ENCODE measurements at places on chromosomes 1 and 21. TPM values are rescaled to one million over a fixed set of nuclear protein-coding genes. Genes with fewer than 3 reads are reported as not detected.

GRCh38 chr1:12480748-12481362 is 137.2 kb downstream of the DHRS3 start:
- peak; percentile 76 for DNase-seq

GRCh38 chr1:111204201-111204982 is 3.9 kb upstream of the DENND2D start:
- DNase-seq = peak; percentile 91

DNA sequence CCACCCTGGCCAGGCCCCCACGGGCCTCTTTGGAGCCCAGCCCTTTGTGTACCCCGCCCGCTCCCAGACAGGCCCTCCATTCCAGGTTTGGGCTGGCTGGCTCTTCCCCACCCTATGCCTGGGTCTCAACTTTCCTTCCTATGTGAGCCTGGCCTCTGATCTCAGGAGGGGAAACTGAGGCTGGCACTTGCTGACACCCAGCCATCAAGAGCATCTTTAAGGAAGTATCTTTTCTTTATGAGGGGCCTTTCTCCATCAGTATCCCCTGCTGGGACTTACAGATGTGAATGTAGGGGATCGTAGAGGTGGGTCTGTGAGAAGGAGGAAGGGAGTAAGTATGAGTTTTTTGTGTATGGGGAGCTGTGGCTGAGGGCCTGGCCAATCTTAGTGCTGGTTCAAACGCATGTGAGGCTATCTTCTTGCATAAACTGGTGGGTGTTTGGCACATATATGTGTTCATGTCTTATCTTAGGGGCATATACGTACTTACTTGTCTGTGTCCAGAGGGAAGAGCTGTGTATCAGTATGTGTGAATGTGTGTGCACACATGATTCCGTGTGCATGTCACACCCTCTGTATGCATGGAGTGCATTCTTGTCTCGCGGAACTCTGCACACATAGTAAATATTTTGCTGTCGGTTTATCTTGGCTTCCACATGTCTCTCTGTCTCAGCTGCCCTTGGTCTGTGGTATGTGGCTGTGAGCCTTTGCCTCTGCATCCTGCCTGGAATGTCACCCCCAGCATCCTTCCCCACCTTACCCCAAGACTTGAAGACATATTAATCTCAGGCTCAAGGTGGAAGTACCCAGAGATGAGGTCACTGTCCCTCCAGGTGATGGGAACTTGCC is 5.4 kb downstream of the NECTIN4 start:
- DNase-seq = no peak

- DNase-seq = peak; percentile 17
Measured at GRCh38 chr1:220952961-220953643, 73.9 kb downstream of the HLX start.

- no peak for DNase-seq
Measured at GRCh38 chr1:172107316-172107975, 266.1 kb downstream of the DNM3 start.

Gene NLRP3
- total RNA-seq = 0.16 TPM

DNA sequence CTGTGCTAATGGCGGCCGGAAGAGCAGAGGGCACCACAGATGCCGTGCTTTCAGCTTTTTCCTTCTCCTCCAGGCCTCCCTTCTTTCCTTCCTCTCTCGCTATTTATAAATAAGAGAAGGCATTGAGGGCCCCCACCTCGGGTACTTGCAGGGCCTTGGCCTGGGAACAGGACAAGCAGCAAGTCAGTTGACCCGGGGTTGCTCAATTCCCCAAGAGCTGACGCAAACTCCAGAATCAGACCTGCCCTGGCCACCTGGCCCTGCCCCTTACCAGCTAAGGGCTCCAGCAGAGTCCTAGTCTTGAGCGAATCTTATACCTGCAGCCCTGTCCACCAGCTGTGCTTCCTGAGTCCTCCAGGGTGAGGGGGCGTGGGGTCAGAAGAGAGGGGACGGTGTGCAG is 13.5 kb downstream of the TNFRSF1B start:
- DNase-seq = no peak

DNA sequence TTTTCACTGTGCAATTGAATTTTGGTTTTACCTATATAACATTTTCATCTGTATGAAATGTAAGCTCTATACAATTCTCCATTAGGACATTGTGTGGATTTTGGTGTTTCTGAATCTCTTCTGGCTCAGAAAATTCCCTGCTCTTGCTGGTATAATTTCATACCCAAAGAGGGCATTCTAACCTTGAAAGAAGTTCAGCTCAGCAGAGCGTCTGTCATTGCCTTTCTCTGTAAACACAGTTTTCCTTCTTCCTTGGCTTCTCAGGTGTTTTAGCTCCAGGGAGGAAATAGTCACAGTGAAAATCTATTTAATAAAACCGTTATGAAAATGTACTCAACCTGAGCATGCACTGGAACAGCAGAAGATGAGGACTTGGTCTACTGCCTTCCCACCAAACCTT is 16.0 kb downstream of the DISC1 start:
- no peak for DNase-seq

- DNase-seq = no peak
Measured at GRCh38 chr21:44017601-44018000, 5.5 kb downstream of the TRAPPC10 start.

All from activated CD4-positive, alpha-beta T cell treated with anti-CD3 and anti-CD28 coated beads, Interleukin-2, amount 10 ng/mL, durations not matched to agents 24 days and 14 days (primary cell).